ENCODE measurements at places on chromosomes 1 and 21.

GRCh38 chr1:29392036-29392435, 155.7 kb downstream of the PTPRU start:
- DNase-seq, result no peak

DNA sequence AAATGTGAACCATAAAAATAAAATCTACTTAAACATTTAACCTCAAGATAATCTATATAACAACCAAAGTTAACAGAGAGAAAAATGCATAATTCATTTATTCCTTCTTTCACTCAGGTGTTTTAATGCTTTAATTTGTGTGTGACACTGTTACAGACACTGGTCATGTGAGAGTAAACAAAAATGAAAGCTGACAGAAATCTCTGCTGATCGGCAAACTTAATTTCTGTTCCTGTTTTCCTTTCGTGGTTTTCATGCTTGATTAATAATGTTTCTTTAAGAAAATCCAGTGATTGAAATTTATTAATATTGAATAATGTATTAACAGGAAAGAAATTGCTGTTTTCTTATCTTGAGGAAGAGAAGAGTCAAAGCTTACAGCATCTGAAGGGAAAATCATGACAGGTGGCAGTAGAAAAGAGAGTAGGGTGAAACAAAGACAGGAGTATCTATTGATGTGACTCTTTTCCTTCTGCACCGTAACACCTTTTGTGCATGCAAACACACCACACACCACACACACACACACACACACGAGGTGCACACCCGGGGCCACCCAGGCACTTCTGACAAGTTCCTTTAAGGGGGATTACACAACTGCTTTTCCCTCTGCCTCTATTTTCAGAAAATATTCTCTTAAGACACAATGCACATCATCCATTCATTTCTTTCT, 1.6 kb downstream of the OR2AK2 start:
- no peak for DNase-seq

GRCh38 chr1:54276617-54277450, 76.9 kb downstream of the MRPL37 start:
- no peak for DNase-seq

GRCh38 chr1:53583021-53583867, 124.0 kb downstream of the DMRTB1 start:
- no peak for DNase-seq

DNA sequence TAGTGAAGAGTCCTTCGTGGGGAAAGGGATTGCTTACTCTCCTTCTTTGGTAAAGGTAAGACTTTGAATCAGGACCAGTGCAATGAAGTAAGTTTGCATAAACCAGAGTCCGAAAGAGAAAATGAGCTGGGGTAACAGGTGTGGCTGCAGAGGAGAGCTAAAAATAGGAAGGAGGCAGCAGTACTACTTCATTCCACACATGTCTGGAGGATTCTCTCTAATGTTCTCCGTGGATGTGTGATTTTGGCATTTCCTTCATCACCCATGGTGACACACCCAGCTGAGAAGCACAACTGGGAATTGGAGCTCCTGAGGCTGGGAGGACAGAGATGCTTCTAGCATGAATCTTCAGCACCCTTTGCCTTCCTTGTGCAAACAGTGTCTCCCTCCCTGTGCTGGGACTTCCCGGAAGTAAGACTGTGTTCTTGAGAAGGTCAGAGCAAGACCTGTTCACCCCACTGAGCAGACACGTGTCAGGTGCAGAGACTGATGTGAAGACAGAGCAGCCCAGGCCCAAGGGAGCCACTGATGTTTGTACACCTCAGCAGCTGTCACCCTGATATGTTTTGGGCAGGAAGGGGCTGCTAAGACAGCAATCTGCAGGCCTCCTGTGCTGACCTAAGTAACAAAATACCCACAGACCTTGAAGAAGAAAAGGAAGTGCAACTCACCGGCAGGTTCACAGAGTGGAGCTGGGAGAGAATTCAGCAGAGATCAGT, 13.3 kb downstream of the FCRL1 start:
- no peak for DNase-seq

DNA sequence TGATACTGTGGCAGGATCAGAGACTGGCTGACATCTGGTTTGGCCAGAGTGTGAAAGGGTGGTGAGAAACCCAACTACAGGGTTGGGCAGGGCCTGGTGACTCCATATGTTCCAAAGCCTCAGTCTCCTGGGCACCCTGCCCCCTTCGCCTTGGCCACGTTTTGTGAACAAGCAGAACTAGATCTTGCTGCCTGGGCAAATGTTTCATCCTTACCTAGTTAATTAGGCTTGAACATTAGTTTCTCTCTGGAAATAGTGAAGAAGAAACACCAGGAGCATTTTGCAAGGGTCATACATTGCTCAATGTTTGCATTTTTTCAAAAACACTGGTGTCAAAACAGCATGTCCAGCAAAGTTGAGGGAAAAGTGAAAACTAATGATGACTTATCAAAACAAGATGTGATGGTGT, 60.5 kb downstream of the MAP3K7CL start:
- DNase-seq, result no peak

- no peak for DNase-seq
Observed at GRCh38 chr21:35048183-35048601, 910 bp downstream of the RUNX1 start.

GRCh38 chr1:56571448-56571847, 7.9 kb downstream of the PLPP3 start:
- DNase-seq, result no peak

- no peak for DNase-seq
Observed at GRCh38 chr21:17414766-17415165, 98.1 kb upstream of the CXADR start.

GRCh38 chr1:1434824-1435105, 725 bp upstream of the VWA1 start:
- DNase-seq, result no peak
